Activated gamma-delta T cell treated with Interleukin-2 at 50 U/mL for 16 hours (primary cell): ENCODE measurements at places on chromosomes 11 and 22.
A peak's percentile ranks its signal among the peaks of the same experiment; 100 is the strongest.

GRCh38 chr22:24559471-24559870 lies 3.7 kb downstream of the SNRPD3 start:
- DNase-seq, result no peak

GRCh38 chr11:57335023-57335342 lies 709 bp downstream of the SSRP1 start:
- no peak for DNase-seq

DNA sequence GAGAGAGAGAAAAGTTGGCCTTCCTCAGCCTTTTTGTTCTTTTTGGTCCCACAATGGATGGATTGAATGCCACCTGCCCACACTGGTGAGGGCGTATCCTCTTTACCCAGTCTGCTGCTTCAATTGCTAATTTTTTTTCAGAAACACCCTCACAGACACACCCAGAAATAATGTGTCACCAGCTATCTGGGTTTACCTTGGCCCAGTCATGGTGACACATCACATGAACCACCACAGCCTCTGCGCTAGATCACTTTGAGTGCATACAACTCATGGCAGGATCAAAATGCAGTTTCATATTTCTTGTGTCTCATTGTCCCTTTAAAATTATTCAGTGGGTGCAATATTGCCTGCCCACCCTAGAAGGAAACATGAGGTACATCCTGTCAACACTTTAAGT lies 63.3 kb downstream of the ADAMTS15 start:
- no peak for DNase-seq

GRCh38 chr22:43631201-43631600 lies 180.9 kb downstream of the EFCAB6 start:
- no peak for DNase-seq

DNA sequence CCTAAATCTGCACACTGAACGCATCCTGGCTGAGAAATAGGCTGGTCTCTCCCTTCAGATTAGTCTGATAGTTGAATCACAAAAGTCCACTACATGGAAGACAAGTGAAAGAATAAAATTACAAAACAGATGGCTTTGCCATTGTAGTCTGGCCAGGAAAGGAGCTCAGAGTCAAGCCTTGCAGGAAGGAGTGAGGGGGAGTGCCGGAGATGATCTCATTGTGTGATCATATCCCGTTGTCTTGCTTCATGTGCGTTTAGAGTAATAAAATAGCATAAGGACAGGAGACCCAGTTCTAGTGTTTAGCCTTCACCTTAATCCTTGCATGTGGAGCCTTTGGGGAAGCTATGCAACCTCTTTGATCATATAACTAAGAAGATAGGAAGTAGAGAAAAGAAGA lies 666.7 kb upstream of the RAG2 start:
- no peak for DNase-seq

GRCh38 chr11:103978616-103979595 lies 57.5 kb upstream of the DDI1 start:
- DNase-seq, result no peak

DNA sequence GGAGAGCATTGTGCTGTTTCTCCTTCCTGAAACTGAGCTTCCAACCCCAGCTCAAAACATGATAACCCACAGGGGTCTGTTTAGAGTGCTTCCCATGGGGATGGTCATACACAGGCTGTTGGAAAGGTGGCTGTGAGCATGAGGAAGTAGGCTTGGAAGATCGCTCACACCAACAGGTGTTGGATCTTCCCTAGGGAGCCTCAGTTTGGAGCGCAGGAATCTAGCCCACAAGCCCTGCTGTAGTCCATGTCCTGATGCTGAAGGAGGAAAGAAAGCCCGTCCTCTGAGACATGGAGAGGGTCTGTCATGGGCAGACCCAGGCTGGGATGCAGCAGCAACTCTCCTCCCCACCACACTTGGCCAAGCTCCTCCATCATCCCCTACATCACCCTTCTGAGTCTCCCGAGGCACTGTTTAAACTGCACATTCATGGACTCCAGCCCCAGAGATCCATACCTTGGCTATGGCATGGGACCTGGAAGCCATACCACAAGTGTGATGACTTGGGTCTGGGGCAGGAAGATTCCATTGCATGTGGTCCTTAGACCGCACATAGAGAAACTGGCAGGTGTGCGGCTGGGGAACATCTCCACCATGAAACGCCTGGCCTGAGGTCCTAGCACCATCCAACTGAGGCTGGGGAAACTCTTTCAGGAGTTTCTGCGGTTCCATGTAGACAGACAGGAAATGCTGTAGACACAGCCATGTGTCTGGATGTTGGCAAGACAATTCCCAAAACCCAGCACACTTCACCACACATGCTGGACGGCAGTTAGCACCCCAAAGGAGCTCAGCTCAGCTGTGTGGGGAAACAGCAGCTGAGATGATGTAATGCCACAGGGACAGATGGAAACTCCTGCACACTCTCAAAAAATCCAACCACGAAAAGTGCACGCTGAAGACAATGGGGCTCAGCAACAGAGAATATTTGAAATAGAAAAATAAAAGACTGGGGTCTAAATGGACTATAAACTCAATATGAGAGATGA lies 27.6 kb upstream of the TTC12 start:
- no peak for DNase-seq

DNA sequence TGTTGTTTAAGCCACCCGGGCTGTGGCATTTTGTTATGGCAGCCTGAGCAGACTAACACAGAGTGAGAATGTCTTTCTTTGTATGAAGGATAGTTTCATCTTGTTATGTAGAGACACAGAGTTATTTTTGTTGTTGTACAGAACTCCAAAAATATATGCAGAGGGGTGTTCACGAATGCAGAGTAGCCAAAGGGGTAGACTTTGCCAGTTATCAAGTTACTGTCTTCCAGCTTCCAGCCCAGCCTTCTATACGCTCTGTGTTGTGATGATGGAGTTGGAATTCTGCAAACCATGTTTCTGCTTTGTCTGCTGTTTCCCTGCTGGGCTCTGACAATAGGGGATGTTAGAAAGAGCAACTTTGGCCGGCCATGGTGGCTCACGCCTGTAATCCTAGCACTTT lies 44.1 kb downstream of the RPS6KA4 start:
- DNase-seq, result no peak

- DNase-seq, result no peak
Measured at GRCh38 chr11:67408437-67409200, 4.7 kb downstream of the TBC1D10C start.

GRCh38 chr11:65541093-65541982 lies 16.5 kb downstream of the SCYL1 start:
- DNase-seq, result no peak

DNA sequence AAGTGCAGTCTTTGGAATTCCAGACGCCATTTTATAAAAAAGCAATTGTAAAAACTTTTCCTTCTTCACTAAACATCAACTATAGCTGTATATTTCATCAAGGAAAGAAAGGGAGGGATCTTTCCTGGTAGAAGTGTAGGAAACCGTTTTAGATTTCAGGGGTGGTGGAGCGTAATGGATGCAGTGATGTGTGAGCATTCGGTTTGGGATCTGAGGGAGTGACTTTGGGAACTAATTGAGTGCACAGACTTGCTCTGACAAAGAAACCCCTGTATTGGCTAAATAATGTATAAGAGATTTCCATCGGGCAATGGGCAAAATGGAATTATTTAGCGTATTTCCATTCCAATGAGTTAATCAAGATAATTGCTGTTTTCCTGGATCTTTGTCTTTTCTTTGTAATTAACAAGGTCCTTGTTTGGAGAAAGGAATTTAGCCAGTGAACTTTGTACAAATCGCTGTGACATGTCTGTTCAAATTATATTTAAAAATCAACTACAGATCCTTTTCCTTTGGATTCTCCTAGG lies 125.0 kb upstream of the NARS2 start:
- no peak for DNase-seq

GRCh38 chr22:19096555-19096954 lies 25.7 kb downstream of the DGCR2 start:
- no peak for DNase-seq

DNA sequence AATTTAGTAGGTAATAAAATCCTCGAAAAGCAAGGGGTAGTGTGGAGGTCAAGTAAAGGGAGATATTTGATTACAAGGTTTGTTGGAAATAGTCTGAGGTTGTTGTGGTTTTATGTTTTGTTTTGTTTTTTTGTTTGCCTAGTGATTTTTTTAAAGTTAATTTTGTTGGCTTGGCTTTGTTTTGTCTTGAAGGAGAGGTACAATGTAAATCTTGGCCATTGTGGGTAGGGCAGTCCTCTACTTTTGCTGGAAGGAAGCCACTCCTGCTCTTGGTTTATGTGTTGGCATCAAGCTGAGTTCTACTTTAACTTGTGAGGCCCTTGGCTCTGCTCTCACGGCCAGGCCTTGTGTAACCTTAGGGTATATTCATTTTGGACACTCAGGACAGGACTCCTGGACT lies 3.2 kb downstream of the AMOTL1 start:
- DNase-seq, result no peak

- DNase-seq, result no peak
Measured at GRCh38 chr11:120194166-120194565, 16.7 kb upstream of the OAF start.

GRCh38 chr11:73995247-73995646 lies 12.6 kb upstream of the UCP2 start:
- no peak for DNase-seq

DNA sequence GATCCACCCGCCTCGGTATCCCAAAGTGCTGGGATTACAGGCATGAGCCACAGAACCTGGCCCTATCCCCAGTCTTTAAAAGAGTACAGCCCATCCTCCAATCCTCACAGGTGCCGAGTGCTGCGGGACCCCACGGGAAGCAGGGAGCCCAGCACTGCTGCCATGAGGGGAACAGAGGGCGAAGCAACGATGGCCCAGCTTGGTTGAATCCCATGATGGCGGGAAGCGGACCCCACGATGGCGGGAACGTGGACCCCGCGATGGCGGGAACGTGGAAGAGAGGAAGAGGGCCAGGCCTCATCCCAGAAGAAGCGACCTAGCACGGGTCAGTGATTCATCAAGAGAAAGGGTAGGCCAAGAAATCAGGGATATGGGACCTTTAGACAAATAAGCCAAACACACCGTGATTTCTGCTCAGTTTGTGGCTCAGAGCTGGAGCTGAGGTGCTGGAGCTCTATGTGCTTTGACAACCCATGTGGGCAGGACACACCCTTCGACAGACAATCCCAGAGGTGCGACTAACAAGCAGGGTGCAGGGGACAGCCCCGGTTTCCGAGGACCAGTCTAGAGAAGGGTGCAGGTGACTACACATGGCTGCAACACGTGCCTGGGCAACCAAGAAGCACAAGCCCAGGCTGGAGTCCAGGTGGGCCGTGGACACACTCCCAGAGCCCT lies 30.9 kb downstream of the BRD1 start:
- no peak for DNase-seq

DNA sequence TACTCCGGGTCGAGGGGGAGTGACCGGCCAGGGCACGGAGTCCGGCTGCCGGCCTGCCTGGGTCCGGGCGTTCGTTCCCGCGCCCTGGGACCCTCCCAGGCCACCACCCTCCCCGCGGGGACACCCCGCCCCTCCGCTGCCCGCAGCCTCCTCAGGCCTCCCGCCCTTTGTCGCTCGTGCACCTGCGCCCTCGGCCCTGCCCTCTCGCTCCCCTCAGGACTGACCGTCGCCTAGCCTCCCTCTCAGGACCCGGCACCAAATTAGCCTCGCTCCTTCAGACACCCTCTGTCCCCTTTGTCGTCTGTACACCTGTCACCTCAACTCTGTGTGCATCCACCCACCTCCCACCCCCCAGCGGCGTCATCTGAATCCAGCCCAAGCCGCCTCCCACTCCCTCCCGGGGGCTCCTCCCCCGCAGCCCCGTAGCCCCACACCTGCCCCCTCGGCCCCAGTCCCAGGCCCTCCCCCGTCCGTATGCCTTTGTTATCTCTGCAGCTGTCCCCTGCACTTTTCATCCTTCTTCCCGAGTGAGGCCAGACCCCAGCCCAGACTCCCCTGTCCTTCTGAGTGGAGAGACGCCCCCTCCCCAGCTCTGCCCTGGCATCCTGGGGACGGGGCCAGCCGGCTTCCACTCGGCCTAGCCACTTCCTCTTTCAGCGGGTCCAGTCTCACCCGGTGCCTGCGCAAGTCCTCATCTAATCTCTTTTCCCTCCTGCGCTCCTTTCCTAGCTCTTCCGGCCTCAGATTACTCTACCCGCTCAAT lies 643 bp downstream of the TIGD3 start:
- peak; percentile 62 for DNase-seq

- no peak for DNase-seq
Measured at GRCh38 chr11:72274435-72274834, 30.5 kb upstream of the PHOX2A start.

DNA sequence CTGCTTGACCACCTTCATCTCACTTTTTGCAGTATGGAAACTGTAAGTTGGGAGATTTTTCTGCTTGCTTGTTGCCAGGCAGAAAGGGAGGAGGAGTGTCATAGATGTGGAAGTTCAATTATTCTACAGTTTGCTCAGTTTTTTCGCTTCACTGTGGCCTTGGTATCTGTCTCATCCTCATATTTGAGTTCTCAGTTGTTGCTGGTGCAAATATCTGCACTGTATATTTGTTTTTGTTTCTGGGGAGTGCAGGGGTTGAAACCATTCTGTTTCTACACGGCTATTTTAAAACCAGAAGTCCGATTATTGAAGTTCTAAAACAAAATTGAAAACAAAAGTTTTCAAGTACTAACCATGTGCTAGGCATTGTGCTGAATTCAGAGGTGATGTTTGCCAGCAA lies 153.4 kb downstream of the JRKL start:
- DNase-seq, result no peak

GRCh38 chr11:15926071-15926470 lies 430.3 kb downstream of the SOX6 start:
- DNase-seq, result no peak

GRCh38 chr11:358129-358800 lies 11.0 kb upstream of the B4GALNT4 start:
- no peak for DNase-seq

DNA sequence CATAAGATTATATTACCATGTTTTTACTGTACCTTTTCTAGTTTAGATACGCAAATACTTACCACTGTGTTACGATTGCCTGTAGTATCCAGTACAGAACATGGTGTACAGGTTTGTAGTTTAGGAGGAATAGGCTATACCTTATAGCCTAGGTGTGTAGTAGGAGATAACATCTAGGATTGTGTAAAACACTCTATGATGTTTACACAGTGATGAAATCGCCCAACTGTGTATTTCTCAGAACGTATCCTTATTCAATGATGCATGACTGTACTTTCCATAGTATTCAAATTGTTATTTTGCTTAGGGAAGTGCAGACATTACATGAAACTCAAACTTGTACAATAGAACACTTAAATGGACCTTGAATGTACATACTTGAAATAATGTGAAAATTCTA lies 188.1 kb upstream of the PDGFD start:
- DNase-seq, result no peak

GRCh38 chr22:36546092-36546804 lies 17.3 kb upstream of the EIF3D start:
- DNase-seq, result no peak

DNA sequence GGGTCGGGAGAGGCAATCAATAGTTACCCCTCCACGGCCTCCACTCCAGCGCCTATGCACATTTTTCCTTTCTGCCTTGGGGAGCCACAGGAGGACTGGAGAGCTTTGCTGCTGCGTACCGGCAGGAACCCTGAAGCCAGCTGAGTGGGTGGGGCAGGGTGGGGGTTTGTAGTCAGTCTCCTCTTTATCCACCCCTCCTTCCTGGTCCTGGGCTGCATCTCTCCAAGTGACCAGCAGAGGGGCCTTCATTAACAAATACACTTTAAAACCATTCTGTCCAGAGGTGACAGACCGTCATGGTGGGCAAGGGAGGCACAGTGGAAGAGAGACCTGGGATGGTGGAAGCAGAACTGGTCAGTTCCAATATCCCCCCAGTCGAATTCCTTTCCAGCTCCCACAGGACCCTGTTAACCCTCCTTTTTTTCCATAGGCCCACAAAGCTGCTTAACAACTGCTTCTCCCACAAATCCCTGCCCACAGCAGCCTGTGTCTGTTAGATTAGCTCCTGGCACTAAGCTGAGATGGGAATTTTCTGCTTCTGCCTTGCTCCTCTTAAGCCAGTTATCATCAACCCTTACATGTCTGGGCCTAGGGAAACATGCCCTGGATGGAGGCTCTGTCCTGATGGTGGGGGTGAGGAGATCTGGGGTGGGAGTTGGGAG lies 3.9 kb upstream of the ABCG4 start:
- no peak for DNase-seq
